NAMALWA (cell line): ENCODE measurements at places on chromosomes 11 and 22.

- no peak for DNase-seq
Observed at GRCh38 chr11:69099180-69099579, 50.4 kb downstream of the TPCN2 start.

DNA sequence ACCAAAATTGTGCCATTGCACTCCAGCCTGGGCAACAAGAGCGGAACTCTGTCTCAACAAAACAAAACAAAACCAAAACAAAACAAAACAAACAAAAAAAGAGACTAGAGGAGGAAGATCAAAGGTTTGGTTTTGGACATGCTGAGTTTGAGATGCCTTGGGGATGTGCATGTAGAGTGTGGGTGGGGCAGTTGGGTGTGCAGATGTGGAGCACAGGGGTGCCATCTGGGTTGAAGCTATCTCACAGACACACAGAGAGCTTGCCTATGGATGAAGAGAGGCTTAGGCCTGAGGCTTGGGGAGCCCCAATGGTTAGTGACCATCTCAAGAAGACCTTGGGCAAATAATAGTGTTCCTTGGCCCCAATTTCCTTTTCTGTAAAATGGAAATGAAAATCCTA, 45.8 kb upstream of the EIF3D start:
- DNase-seq = no peak

GRCh38 chr11:86274503-86274902, 27.5 kb upstream of the HIKESHI start:
- no peak for DNase-seq

DNA sequence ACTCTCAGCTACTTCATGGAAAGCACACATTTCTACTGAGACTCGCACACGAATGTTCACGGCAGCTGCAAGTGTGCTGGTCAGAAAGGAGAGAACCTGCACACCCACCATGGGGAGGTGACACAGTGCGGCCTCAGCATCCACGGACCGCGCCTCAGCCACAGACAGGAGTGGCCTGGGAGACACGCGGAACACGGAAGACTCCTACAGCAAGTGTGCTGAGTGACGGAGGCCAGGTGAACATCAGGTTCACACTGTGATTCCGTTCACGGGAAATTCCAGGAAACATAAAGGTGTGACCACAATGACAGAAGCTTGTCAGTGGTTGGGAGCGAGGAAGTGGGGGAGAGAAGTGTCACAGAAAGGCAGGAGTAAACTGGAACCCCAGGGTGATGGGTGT, 13.3 kb upstream of the MOB2 start:
- no peak for DNase-seq

- DNase-seq = no peak
Observed at GRCh38 chr11:47131136-47131535, 45.5 kb downstream of the ARFGAP2 start.

DNA sequence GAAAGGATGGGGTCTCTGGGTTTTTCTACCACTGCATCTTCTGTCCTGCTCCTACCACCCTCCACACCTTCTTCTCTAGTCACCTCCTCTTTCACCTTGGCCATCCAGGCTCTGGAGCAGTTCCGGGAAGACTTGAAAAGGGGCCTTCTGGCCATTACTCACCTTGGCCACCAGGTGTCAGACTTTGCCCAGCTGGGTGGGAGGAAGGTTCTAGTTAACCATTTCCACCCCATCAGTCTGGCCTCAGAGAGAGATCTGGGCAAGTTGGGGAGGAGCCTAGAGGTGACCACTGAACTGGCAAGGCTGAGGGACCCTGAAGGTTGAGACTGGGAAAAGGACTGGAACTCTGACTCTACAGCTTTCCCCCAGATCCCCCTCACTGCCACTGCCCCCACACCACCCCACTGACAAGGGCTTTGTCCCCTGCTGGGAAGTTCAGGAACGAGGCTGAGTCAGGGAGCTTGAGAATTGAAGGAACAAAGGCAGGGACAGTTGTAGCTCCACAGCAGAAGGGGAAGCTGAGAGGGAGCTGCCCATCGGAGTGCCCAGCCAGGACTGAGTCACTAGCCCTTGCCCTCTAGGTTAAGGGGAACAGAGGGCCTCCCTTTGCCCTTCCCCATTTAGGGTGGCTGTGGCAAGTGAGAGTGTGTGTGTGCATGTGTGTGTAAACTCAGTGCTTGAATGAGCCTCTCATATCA, 3.7 kb upstream of the POLD4 start:
- peak; percentile 81 for DNase-seq

DNA sequence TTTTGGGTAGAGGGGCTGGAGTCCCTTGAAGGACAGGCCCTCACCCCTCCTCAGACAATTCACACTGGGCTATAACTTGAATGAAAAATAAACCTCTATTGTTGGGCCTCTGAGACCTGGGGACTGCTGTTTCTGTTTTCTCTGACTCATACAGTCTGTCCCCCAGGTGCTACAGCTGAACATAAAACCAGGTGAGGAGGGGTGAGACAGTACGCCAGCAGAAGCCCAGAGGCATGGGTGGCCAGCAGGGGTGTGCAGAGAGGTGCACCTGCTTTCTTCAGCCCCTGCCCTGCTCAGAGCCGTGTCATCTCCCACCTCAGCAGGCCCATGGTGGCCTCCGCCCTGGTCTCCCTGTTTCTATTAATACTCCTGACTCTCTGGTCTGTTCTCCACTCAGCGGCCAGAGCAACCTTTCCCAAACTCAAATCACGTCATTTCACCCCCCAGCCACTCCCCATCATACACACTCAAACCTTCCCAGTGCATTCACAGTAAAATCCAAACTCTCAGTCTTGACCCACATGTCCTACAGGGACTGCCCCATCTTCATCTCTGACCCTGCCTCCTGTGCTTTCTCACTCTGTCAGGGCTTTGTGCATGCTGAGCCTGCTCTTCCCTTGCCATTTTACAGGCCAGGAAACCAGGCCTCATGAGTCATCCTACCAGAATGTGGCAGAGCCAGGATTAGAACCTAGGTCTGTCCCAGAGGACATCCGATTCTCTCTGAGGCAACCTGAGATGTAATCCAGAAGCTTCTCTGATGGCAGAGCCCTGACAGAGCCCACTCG, 5.4 kb upstream of the IL2RB start:
- DNase-seq = no peak

DNA sequence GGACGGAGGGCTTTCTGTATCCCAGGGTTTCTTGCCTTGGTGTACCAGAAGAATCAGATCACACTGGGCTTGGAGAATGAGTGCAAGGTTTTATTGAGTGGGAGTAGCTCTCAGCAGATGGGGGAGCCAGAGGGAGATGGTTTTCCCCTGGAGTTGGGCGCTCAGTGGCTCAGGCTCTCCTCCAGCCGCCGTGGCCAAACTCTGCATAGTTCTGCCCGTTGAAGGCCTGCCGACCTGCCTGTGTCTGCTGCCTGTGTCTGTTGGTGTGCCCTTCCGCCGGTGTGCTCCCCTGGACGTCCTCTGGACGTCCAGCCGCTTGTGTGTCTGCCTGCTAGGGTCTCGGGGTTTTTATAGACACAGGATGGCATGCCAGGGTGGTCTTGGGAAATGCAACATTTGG, 4.5 kb upstream of the ALKBH8 start:
- no peak for DNase-seq

DNA sequence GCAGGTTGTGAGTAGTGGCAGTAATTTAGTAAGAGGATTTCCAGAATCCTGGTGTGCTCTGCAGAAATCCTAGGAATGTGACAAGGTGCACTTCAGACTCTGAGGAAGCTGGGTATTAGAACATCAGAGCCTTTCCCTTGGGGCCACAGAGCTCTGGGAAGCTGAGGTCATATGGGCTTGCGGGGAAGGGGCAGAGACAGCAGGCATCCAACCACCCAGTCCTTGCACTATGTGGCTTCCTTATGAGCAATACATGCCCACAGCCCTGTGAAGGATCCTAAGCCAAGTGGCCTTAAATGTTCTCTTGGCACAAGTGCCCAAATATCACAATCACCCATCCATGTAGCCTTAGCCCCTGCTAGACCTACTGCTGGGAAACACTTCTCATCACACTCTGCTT, 46.2 kb downstream of the P4HA3 start:
- DNase-seq = no peak

DNA sequence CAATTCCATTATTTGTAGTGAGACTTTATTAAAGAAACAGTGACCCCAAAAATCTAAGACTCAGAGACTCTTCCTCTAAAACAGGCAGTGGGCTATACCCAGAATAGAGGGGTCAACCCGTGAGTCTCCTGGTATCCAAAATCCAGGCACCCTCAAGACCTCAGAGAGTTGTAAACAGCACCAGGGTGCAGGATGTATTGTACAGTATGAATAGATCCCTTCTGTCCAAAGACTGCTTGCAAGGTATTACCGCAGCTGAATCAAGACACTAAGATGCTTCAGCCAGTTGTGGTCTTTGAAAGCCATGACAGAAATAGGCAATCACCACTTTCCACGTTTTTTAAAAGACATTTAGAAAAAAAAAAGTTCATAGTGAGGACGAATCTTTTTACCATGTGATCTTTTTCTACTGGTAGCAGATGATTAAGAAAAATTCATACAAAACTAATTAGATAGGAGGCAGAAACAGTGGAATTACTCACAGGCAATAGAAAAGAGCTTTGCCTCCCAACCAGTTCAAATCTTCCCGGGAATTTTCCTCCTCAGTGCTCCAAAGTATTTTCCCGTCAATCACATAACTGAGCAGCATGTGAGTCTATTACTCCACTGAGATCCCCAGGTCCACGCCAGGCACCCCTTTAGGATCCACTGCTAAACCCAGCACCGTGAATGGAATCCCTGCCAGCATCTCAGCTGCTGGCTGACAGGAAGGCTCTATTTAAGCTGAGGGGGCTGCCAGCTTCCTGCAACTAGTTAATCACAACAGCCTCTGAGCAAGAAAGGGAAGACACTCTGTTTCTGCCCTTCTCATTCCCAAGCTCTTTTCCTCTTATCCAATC, 113.1 kb downstream of the ETS1 start:
- DNase-seq = peak; percentile 52

GRCh38 chr11:31788085-31788484, 23.0 kb downstream of the PAX6 start:
- DNase-seq = no peak

DNA sequence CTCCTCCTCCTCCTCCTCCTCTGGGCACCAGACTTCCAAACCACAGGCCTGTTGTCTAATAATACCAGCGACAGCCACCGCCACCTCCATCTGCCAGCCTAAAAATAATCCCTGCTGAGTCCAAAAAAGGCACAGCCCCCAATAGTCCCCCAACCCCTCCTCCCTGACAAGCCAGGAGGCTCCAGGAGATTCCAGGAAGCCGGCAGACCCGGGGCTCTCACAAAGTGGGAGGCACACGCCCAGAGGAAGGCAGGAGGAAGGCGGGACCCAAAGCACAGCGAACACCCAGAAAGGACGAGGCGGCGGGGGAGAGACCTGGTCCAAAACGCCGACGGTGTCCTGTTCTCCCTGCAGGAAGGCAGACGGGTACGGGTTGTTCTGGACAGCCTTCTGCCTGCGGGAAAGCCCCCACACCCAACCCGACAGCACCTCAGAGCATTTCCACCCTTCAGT, 5.9 kb downstream of the IGSF9B start:
- no peak for DNase-seq

- DNase-seq = no peak
Observed at GRCh38 chr11:112656772-112657428, 304.3 kb upstream of the NCAM1 start.

DNA sequence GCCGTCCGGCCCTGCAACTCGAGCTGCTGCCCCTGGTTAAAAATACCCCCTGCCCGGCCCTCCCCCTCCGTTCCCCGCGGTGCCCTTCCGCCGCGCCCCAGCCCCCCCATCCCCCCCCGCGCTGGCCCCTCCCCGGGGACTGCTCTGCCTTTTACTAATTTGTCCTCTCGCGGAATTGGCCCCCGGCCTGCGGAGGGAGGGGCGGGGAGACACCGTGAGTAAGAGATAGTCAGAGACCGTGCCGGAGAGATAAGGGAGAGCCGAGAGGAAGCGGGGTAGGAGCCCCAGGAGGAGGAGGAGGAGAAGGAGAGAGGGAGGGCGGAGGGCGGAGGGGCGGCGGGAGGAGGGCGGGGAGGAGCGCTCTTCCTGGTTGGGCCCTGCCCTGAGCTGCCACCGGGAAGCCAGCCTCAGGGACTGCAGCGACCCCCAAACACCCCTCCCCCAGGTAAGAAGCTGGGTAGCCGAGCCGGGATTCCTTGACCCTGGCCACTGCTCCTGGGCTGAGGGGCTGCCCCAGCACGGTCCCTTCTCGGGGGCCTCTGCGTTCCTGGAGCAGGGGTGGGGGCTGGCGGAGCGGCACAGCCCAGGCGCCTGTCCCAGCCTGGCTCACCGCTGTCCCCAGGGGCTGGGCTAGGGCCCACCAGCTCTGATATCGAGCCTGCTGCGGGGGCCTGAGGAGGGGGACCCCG, at the start of gene CAPN1:
CAPN1 (plus strand) TSS at position 360 of the 689 bp plus-strand sequence. CDS start 774 bp downstream, outside the sequence.
- DNase-seq = peak; percentile 79

DNA sequence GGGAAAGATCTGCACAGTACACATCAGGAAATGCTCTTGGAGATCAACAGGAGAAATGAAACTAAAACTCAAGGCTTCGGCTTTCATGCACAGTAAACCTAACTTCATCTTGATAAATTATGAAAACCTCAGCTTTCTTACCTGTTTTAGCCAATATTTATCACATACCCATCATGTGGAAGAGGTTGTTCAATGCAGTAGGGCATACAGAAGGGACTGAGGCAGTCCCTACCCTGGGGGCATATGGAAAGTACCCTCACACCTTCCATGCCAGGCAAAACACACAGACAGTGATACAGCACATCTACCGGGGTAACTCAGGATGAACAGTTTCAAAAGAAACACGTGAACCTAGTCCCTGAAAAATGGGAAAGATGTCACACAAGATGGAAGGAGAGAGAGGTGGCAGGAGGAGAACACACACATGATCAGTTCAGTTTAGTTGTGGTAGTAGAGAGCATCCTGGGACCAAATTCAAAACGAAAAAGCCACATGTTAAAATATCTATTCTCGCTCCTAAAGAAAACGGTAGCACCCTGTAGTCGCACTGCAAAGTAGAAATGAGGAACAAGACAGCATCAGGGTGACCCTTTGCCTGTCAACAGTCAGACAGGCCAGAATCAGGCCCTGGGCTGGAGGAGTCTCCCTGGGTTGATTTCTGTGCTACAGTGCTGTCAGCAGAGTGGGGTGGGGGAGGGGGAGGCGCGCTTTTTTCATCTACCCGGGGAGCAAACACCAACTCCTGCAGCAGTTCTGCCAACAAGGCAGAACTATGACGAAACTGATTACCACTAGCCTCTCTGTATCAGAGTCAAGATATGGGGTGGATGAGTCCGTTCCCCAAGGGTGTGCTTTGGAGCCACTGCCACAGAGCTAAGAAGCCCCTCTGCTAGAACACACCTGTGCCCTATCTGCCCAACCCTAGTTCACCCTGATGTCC, 1.3 kb downstream of the HIRA start:
- DNase-seq = peak; percentile 74

- DNase-seq = peak; percentile 82
Observed at GRCh38 chr22:50209893-50210292, 9.1 kb downstream of the SELENOO start.

DNA sequence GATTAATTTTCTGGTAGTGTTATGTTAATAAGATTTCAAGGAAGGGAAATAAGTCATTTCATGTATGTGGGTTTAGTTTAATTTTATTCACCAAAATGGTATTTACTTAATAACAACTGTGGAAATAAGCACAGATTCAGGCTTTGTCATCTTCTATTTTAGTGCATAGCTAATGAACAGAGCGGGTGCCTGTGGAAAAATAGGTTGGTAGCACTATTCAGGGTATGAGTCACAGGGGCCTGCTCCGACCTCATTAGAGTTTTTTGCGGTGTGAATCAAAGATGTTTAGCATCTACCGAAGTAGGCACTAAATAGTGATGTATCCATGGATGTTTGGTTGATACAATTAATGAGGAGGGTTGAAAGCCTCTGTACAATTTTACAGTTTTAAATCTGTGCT, 78.2 kb downstream of the FAT3 start:
- no peak for DNase-seq
